Left lobe of liver (tissue), 2 donors: ENCODE measurements at places on chromosomes 2 and 18.

DNA sequence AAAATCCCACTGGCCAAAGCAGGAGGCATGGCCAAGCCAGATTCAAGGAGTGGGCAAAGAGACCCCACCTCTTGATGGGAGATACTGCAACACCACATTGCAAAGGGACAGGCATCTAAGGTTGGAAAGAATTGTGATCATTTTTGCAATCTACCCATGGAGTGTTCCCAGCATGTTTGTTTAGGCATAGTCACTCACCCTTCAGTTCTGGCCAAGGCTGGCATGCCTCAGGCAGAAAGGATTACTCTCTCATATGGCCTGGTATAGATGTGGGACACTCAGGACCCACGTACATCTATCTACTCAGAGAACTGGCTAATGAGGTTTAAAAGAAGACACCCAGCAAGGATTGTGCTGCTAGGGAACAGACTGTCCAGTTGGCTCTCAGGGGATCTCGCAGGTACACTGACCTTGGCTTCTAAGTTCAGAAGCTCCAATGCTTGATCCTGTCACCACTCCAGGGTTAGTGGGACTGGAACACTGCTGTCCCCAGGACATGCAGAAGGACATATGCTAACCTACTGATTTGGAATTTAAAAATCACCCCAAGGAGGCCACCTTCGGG lies 183.7 kb downstream of the KLHL29 start:
- DNase-seq, result no peak

- DNase-seq, result no peak
These were observed 64.2 kb downstream of the NPAS2 start for GRCh38 chr2:100884145-100884621.

DNA sequence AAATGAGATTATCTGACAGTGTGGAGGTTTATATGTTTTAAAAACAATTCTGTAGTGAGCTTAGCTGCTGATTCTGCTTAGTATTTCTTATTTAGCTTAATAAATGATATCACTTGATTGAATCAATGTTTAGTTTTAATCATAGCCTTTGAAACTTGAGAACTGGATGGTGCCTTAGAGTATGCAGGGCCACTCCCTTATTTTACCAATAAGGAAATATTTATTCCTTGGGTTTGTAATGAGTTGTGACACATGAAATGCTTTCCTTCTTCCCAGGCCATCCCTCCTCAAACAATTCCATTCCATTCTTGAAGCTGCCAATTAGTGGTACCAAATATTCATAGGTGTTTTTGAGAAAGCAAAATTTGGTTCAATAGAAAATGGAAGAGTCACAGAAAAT lies 183.8 kb upstream of the DCC start:
- no peak for DNase-seq

DNA sequence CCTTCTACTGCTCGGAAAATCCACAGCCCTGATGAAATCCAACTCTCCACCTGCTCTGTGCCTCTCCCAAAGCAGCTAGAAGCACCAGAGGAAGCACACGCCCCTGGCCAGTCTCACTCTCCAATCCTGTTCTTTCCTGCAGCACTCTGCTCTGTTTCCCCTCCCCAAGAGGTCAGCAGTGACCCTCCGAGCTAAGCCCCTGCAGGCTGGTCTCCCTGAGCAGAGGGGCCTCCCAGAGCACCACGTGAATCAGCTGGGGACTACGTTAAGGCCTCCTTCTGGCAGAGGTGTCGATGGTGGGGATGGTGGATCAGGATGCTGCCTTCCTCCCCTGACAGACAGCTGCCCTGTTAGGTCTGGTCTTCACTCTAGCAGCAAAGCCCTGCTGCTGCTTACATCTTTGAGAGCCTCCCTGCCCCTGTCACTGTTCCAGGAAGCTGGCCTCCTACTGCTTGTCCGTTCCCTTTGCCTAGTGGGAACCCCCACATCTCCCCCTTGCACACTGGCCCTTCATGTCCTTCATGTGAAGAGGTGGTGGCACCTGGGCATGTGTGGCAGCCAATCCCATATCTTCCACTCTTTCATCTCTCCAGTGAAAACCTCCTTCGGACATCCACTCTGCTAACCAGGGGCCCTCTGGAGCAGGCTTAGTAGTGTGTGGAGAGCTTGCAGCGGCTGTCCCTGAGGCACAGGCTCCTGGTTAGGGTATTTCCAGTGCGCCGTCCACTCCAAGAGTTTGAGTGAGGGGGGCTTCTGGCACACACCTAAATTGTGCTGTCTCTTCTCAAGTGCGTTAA lies 307.5 kb upstream of the HS6ST1 start:
- no peak for DNase-seq

DNA sequence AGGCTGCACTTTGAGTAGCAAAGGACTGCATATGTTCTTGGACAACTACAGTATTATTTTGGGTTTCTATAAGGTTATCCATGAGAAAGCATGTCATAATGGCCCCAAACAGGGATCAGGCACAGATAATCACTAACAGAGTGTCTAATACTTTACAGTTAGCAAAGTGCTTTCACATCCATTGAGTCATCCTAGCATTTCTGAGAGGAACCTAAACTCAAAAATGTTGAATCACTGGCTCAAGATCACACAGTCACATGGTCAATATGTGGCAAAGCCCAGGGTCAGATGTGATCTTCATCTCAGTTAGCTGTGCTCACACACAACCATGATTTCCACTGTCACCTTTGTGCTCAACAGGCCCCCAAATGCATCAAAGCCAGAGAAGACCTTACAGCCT lies 156.1 kb upstream of the VRK2 start:
- DNase-seq, result no peak

GRCh38 chr2:222568865-222569264 lies 87.0 kb downstream of the FARSB start:
- no peak for DNase-seq

DNA sequence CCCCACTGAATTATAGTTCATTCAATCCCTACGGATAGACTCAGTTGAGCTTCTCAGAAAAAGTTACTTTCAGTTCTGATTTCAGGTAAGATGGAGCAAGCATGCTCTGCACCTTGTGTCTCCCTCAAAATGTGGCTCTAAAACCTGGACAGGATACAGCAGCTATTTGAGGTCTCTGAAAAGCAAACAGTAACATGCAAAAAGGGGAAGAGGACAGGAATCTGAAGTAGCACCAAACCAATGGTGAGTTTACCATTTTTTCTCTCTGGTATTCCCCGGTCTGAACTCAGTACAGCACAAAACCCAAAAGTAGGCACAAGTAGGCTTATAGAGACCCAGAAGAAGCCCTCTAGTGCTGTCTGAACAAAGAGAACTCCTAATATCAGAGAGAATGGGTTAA lies 34.1 kb downstream of the LANCL1 start:
- no peak for DNase-seq
